ENCODE measurements at places on chromosomes 7 and 10. TPM values are rescaled to one million over a fixed set of nuclear protein-coding genes. Genes with fewer than 3 reads are reported as not detected.

Gene TUBB8
- total RNA-seq, result not detected

Gene TAS2R4
- total RNA-seq, result 0.23 TPM

DNA sequence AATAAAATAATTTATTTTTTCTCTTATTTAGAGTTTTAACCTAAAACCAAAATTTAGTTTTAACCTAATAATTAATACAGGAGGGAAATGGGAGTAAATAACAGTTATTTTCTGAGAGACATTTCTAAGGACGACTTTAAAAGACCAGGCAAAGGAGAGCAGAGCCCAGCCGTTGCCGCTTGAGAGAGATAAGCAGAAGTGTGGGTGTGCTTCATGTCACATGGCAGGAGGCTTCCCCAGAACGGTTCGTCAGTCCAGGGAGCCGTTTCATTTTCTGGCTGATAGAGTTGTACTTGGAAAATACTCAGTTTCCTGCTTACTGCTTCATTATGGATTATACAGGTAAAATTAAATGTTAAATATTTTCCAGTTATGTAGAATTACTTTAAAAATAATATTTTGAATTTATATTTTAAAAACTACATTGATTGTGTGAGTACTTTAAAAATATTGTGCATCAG lies 61.4 kb downstream of the ST7 start:
- DNase-seq, result peak; percentile 20

Gene CAMK2G
- 44.2 TPM for total RNA-seq

DNA sequence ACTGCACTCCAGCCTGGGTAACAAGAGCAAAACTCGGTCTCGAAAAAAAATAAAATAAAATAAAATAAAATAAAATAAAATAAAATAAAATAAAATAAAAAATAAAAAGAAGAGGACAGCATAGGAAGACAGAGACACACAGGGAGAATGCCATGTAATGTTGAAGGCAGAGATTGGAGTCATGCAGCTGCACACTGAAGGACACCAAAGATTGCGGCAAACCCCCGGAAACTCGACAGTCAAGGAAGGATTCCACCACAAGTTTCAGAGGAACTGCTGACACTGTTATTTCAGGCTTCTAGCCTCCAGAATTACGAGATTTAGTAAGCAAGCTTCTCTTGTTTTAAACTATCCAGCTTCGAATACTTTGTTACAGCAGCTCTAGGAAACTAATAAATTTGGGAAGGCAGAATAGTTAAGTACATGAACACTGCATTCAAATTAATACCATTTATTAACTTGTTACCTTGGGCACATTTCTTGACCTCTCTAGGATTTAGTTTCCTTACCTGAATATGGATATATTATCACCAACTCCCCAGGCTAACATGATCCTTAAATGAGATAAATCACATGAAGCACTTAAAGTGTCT lies 9.5 kb downstream of the CPED1 start:
- no peak for DNase-seq

GRCh38 chr10:60182691-60183090 lies 207.0 kb downstream of the ANK3 start:
- DNase-seq, result no peak

DNA sequence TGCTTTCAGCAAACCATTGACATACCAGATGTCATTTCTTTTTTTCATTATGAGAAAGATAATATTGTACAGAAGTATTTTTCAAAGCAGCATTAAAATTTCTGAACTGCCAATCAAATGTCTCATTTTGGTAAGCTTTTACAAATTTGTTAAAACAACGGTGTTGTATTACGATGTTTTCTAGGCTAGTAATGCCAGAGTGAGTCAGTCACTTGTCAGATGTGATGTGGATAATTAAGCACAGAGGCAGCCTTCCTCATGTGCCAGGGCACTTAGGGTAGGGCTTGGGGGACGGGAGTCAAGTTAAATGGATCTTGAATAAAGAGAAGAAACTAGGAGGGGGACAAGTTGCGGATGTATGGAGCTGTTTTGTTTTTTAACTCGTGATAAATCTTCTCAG lies 10.1 kb downstream of the PSTK start:
- no peak for DNase-seq

Gene GARIN1A
- total RNA-seq, result 0.86 TPM

DNA sequence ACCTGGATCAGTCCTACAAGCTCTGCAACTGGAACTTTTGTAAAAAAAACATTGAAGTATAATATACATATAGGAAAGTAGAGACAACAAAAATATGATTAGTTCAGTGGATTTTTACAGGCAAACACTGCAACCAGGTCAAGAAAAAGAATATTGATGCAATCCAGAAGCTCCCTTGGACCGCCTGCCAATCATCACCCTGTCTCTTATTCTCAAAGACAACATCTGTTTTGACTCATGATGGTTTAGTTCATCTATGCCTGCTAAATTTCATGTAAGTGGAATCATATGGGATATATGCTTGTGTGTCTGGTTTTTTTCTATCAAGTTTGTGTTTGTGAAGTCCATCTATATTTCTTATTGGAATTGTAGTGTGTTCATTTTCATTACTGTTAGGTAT lies 7.7 kb upstream of the HYCC1 start:
- no peak for DNase-seq

- no peak for DNase-seq
Observed at GRCh38 chr7:47471831-47472230, 110.1 kb downstream of the TNS3 start.

GRCh38 chr7:21064698-21065648 lies 278.3 kb upstream of the SP8 start:
- DNase-seq, result peak; percentile 46

- no peak for DNase-seq
Observed at GRCh38 chr10:36362257-36362656, 720.2 kb upstream of the FZD8 start.

GRCh38 chr10:25180801-25181200 lies 6.0 kb downstream of the GPR158 start:
- DNase-seq, result no peak

DNA sequence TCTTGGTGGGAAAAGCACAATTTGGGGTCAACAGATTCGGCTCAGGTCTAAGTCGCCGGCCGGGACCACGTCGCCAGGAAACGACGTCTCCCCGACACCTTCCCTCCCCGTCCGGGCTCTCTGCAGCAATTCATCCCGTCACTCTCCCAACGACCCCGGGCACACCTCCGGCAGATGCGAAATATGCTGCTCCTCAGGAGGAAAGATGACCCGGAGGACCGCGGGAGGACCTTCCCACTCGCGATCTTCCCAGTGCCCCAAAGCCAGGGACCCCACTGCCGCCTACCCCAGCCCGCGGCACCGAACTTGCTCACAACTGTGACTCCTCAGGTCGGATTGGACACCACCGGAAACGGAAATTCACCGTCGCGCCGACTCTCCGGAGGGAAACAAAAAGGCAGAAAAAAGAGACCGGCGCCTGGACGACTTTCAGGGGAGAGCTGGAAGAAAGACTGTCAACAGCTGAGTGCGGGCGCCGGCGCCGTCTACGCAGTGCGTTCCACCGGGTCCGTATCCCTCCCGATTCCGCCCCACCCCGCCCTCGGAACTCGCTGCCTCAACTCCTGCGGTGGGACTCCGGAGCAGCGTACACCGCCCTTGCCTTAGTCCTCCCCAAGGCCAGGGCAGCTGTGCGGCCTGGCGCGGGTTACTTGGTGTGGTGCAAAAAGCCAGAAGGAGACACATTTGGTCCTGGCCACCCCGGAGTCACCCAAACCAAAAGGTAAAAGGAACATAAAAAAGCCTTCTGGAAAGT lies 13.8 kb upstream of the SEC24C start:
- peak; percentile 92 for DNase-seq

Gene ATP6V0A4
- total RNA-seq, result not detected

GRCh38 chr10:44858017-44858371 lies 53.1 kb upstream of the TMEM72 start:
- no peak for DNase-seq

Measured in HT-29 (cell line).